ENCODE measurements at places on chromosomes 7 and 10.
A peak's percentile ranks its signal among the peaks of the same experiment; 100 is the strongest.

DNA sequence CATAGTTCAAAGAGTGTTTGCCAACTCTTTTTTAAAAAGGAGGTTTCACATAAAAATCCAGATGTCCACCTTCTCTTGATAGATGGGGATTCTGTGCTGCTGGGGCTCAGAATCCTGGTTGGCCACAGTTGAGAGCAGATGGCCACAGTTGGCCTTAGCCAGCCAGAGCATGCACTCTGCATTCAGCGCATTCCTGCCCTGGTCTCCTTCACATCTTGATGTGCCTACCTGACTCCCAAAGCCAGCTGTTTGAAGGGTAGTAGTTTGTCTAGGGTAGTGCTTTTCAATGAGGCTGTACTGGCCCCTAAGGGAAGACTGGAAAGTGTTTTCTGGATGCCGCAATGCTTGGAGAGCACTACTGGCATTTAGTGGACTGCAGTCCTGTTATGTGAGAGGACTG is 208.1 kb upstream of the HDAC9 start:
- no peak for DNase-seq

GRCh38 chr10:47027784-47028260 is 116.6 kb downstream of the PTPN20 start:
- DNase-seq: no peak

GRCh38 chr7:21568762-21569161 is 25.9 kb downstream of the DNAH11 start:
- no peak for DNase-seq

DNA sequence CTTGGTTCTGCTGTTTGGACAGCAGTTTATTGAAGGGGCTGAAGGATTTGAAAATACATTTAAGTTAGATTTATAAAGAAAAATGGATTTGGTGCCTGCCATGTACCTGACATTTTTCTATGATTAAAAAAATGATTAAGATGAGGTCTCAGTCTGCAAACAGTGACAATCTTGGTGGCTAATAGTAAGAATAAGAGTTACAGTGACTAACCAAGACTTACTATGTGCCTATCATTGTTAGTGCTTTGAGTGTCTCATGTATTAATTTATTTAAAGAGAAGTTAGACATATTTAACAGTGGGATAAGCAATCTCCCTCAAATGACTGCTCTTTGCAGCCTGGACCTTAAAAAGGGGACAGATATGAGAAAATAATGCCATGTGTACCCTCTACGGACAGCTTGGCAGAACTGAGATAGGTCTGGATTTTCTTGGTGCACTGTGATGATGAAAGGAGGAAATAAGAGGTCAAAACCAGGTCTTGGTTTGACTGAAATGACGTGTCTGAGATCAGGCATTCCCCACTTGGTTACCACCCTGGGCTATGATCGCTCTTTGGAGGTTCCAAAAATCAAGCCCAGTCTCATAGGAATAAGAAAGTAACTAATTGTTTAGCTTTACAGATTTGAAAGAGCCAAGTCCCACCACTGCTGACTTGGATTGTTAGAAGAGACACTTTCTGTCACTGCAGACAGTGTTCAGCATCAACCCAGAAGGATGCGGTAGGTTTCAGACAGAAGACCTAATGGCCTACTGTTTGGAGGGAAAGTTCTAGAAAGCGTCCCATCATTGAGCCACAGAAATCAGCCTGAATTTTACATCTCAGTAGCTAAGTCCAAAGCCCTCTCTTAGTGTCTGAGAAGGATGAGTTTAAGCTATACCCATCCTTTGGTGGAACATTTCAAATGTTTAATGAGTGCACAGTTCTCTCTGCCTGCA is 2.1 kb downstream of the CASP7 start:
- DNase-seq: no peak

GRCh38 chr10:74813381-74814259 is 12.8 kb upstream of the KAT6B start:
- DNase-seq: no peak

GRCh38 chr10:48551861-48552591 is 52.8 kb downstream of the ARHGAP22 start:
- peak; percentile 15 for DNase-seq

DNA sequence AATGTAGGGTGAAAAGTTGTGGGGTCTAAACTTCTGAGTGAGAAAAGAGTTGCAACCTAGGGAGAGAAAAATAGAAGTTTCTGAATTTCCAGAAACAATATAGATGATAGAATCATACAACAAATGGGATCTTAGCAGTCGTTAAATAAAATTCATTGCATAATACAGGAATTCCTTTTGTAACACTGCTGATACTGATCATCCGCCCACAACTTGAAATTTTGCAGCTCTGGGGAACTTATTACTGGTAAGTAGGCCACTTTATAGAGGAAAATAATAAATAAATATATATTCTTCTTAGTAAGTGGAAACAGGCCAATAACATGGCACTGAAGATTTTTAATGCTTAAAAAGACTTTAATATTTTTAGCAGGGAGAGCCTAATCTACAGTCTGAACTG is 81.9 kb upstream of the SMIM30 start:
- DNase-seq: no peak

GRCh38 chr7:127751062-127751461 is 99.1 kb downstream of the SND1 start:
- no peak for DNase-seq

DNA sequence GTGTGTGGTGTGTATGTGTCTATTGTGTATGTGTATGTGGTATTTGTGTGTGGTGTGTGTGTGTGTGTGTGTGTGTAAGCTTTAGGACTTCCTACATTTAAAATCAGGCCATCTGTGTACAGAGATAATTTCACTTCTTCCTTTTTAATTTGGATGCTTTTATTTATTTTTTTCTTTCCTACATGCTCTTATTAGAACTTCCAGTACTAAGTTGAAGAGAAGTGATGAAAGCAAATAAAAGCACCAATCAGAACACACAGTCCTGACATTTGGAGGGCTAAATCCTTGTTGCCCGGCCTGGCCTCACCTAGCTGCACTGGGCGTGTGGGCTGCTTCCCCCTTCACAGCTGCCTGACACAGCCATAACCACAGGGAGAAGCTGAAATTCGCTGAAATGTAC is 3.8 kb upstream of the MRC1 start:
- no peak for DNase-seq

- DNase-seq: no peak
Observed at GRCh38 chr10:69346776-69347175, 68.5 kb downstream of the HK1 start.

GRCh38 chr7:107232568-107233090 is 63.8 kb downstream of the HBP1 start:
- no peak for DNase-seq

All from HCT116 (cell line).